ENCODE measurements at places on chromosomes 4 and X. TPM values are rescaled to one million over a fixed set of nuclear protein-coding genes. Genes with fewer than 3 reads are reported as not detected.

The SMIM31 gene
- total RNA-seq = 0.44 TPM

The FAM200B gene
- 34.7 TPM for total RNA-seq

GRCh38 chrX:119549327-119550016, 15.7 kb downstream of the STEEP1 start:
- no peak overlapping the region for H3K27ac ChIP-seq
- H3K4me1 ChIP-seq = no peaks in the 10 kb centered on the region
- no peaks in the 10 kb centered on the region for H3K27me3 ChIP-seq
- DNase-seq = no peak
- no peak overlapping the region for H3K4me3 ChIP-seq

GRCh38 chr4:145644699-145645098, 25.5 kb downstream of the MMAA start:
- H3K4me3 ChIP-seq = no peak overlapping the region
- no peaks in the 10 kb centered on the region for H3K36me3 ChIP-seq
- DNase-seq = no peak
- no peaks in the 10 kb centered on the region for H3K27me3 ChIP-seq
